ENCODE measurements at places on chromosomes 7 and 10.

- no peak for DNase-seq
Measured at GRCh38 chr7:101593556-101593955, 35.5 kb downstream of the MYL10 start.

- DNase-seq = no peak
Measured at GRCh38 chr7:80443325-80443724, 68.5 kb downstream of the GNAT3 start.

DNA sequence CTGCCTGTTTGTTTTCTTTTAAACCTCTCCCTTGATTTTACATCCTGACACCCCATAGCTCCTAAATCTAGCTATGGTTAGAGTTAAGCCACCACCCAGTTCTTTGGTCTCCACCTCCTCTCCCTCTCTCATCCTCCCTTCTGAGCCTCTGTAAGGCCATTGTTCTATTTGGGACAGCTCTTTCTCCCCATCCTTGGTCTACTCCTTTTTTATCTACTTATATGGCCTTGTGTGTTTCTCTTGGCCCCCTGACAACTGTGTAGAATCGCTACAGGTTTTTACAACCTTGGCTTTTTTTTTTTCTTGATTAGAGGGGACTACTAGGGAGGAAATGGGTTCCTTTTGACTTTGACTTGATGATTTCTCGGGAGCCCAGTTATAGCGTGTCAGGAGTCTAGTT, 3.4 kb upstream of the ITIH5 start:
- DNase-seq = no peak

- no peak for DNase-seq
Measured at GRCh38 chr10:128901236-128901635, 565.8 kb upstream of the MGMT start.

DNA sequence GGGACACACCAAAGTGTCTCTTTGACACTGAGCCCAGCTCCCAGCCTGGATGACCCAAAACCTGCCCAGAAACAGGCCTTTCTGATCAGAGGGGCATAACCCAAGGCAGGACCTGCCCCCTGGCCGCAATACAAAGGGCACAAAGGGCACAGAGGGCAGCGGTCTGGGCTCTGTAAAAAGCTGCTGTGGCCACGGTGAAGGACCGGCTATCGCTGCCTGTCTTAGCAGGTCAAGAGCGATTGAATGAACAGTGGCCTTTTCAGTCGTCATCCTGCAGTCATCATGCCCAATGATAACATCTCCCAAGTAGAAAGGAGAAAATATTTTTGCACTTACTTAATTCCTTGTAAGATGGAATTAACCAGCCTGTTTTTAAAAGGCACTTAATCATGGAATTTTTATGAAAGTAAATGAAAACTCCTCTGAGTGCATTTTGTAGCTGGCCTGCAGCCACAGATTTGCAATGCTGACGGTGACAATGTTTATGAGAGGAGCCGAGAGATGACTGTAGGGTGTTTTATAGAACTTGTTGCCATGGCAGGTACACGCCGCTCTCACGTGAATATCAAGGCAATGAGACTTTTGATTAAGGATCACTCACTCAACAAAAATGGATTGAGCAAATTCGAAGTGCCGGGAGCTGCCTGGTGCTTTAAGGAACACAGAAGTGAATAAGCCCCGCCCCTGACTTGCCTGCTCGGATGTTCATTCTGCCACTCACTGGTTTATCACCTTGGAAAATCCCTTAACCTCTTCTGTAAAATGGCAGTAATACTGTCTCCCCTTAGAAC, 47.3 kb upstream of the BHLHA15 start:
- DNase-seq = no peak

- no peak for DNase-seq
Measured at GRCh38 chr7:44811093-44811492, 14.6 kb downstream of the PPIA start.

DNA sequence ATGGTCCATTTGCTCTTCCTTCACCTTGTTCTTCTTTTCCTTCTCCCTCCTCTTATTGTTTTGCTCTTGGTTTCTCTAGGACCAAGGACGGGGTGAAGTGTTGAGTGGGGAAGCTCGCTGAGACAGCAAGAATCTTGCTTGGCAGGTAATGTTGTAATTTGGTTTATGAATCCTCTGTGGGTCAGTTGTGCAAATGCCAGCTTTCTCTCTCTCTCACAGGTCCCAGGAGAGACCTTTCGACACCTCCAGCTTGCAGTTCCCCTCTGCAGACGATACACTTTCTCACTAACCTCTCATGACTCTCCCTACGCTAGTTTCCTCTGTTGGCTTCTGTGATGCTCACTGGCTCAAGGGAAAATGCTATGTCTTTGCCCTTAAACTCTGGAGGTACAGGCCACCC, 77.0 kb downstream of the FRMD4A start:
- no peak for DNase-seq

- DNase-seq = no peak
Measured at GRCh38 chr10:31456468-31456867, 137.5 kb downstream of the ZEB1 start.

DNA sequence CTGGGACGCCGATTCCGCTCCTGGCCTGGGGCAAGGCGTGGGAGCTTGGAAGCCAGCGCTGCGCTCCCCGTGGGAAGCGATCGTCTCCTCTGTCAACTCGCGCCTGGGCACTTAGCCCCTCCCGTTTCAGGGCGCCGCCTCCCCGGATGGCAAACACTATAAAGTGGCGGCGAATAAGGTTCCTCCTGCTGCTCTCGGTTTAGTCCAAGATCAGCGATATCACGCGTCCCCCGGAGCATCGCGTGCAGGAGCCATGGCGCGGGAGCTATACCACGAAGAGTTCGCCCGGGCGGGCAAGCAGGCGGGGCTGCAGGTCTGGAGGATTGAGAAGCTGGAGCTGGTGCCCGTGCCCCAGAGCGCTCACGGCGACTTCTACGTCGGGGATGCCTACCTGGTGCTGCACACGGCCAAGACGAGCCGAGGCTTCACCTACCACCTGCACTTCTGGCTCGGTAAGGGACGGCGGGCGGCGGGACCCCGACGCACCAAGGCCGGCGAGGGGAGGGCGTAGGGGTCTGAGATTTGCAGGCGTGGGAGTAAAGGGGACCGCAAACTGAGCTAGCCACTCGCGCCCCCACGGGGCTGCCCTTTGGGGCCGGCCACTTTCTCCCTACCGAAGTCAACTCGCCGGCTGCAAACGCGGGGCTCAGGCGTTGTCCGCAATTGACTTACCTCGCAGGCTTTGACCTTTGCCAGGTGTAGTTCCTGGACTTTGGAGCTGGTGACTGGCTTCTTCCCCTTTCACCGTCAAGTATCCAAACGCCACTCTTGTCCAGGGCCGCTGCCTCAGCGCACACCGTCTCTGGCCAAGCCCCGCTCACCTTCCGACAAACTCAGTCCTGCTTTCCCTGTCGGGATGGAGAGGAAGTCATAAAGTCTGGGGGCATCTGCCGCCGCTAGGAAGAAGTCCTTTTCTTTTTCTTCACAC, at the start of gene SCIN:
Gene SCIN, plus strand, starts transcription at position 187 of the 928 bp plus-strand sequence. Its CDS starts 67 bp downstream, at position 254.
- no peak for DNase-seq

GRCh38 chr7:106778656-106779250, 86.3 kb upstream of the PIK3CG start:
- DNase-seq = no peak

DNA sequence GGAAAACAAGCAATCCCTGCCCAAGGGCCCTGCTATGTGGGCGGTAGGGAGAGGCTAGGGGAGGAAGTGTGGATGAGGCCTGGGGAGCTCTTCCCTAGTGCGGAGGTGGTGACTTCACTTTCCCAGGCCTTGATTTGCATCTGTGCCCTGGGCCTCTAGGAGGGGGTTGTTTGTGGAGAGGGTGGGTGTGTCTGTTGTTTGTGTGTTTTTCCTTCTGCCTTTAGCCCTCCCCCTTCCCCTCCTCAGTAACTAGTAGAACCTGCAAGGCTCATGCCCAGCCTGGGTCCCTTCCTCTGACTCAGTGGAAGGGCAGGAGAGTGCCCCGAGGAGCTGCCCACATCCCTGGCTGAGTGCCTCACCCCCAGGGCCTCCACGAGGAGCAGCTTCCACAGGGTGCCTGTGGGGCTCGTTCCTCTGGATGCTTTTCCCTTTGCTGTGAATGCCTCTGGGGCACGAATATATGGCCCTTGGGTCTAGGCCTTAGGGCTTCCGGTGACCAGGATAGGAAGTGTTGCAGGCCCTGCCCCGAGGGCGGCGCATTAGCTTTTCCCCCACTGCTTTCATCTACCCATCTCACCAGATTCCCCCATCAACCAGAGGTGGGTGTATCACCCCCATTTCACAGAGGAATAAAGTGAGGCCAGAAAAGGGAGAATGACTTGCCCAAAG, 89.4 kb upstream of the DUSP5 start:
- no peak for DNase-seq

DNA sequence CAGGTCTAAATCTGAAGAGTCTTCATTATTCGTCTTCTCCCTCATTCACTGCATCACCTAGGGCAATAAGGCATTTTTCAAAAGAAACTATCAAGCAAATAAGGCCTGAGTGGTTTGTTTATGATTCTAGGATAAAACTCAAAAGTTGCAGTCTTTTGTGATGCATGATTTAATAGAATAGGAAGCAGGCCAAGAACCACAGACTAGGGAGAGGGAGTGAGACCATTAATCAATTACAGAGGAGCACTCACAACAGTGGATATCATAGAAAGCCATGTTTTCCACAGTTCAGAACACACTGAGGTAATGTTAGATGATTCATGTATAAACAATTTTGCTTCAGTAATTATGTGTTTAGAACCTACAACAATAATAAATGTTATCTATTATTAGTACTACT, 87.8 kb upstream of the LRRTM3 start:
- DNase-seq = no peak

DNA sequence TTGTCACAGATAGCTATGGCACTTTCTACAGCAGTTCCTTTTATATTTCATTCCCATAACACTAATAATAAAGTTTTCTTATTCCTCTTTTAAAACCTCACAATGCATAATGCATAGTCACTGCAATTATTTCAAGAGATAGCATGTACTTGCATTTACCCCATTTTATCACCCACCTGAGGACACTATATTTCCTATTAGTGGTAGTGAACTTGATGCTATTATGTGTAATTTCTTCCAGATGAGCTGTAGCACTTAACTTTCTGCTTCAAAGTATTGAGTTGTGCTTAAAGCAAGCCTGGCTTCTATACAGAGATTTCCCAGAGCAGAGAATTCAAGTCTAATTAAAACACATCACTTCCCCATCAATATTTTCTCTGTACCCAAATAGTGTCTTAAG, 461.1 kb downstream of the HTR7 start:
- no peak for DNase-seq

- DNase-seq = peak; percentile 11
Measured at GRCh38 chr7:74606101-74606908, 51.2 kb upstream of the GTF2I start.

GRCh38 chr10:132962623-132963429, 20.5 kb upstream of the CFAP46 start:
- no peak for DNase-seq

DNA sequence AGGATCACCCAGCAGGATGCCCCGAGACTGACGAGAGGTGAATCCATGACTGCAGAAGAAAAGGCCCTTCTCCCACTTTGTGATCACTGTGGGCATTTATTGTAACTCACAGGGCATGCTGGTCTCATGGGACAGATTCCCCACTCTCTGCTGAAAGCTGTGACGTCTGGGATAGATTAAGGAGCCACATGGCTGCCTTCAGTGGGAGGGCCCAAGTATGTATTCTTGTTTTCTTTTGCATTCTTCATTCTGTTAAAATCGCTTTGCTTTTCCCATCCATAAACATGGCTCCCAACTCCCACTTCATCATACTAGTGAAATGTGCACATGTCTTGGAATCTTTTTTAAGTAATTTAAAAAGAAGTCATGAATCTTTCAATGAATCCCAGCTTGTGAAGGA, 67.2 kb downstream of the FAM107B start:
- no peak for DNase-seq

DNA sequence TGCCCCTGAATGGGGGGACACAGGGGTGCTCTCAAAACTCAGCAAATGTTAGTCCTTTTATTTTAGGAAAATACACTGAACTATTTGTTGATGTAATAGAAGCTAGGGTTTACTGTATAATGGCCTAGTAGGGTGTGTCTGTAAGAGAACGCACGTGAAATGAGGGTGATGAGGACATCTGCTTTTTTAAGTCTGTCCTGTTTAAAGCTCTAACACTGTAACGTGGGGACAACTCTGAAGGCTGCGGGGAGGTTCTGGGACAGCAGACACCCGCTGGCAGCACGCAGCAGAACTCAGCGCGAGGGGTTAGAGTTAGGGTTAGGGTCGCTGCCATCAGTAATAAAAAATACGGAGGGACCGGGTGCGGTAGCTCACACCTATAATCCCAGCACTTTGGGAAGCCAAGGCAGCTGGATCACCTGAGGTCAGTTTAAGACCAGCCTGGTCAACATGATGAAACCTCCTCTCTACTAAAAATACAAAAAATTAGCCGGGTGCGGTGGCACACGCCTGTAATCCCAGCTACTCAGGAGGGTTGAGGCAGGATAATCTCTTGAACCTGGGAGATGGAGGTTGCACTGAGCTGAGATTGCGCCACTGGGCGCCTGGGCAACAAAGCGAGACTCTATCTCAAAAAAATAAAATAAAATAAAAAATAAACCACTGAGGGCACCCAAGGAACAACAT, 98.0 kb downstream of the CTBP2 start:
- DNase-seq = no peak

DNA sequence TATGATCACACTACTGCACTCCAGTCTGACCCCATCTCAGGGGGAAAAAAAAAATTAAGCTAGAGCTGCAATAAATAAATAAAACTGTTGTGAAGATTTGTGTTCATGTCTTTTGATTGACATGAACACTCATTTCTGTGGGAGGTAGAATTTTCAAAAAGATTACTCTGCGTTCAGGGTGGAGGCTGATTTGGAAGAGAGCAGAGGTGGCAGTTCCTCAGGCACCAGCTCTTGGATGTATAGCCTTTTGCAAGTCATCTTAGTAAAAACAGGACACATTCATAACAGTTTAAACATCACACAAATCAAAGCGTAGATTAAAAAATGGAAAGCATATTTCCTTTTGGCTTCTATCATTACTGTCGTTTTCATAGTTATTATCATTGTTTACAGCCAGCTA, 243.5 kb upstream of the LRGUK start:
- no peak for DNase-seq

DNA sequence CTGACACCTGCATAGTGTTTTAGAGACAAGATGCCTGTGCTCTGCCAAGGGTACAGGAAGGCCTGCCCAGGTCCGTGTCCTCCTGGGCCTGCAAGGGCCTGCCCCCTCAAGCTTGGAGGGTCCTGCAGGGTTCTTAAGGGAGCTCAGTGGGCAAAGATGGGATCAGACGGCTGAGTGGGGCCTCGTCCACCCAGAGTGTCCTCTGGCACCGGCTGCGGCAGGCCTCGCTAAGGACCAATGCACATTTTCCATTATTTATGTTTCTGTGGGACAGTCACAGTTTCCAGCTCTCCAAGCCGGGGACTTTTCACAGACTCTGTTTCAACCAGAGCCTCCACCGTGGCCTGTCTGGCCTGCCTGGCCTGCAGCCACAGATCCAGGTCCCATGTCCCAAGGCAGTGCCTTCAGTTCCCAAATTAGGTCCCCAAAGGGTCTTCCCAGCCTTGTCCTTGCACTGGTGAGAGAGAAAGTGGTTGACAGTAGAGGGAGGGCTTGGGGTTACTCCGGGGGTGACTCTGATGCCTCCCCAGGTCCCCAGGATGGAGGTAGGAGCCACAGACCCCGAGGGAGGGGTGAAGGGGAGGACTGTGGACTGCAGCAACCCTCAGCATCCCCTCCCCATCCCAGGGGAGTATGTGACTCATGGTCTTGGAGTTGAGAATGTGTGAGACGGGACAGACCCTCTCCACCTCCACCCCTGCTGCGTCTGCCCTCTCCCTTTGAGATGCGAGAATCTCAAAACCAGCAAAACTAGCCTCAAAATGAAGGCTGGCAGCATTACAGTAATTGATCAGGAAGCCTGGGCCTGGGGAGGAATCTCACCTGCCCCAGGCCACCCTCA, 14.8 kb downstream of the MYL10 start:
- no peak for DNase-seq
